ENCODE measurements at places on chromosomes 11 and 22.

DNA sequence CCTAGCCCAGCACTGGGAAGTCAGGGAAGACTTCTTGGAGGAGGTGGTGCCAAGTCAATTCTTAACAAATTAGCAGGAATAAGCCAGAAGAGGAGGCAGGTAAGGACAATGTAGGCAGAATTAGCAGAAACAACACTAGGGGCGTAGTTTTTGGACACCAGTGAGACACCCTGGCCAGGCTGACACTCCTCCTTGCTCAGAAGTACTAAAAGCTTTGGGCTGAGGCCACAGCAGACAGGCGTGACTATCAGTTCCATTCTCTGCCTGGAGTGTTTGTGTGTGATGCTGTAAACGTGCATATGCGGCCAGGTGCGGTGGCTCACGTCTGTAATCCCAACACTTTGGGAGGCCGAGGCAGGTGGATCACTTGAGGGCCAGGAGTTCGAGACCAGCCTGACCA lies 36.0 kb downstream of the PHF21B start:
- no peak for DNase-seq

DNA sequence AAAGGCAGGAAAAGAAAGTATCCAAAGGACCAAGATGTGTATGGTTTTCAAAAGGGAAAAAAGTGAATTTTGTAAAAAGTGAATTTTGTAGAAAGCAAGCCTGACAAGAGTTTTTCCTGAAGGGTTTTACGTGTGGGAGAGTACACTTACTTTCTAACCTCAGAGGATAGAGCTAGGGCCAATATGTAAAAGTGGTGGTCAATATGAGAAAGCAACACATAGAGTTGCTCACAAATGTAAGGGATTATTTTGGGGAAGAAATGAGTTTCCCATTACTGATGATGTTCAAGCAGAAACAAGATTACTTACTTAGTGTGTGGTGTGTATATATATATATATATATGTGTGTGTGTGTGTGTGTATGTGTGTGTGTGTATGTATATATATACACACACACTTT lies 162.5 kb downstream of the SWAP70 start:
- no peak for DNase-seq

DNA sequence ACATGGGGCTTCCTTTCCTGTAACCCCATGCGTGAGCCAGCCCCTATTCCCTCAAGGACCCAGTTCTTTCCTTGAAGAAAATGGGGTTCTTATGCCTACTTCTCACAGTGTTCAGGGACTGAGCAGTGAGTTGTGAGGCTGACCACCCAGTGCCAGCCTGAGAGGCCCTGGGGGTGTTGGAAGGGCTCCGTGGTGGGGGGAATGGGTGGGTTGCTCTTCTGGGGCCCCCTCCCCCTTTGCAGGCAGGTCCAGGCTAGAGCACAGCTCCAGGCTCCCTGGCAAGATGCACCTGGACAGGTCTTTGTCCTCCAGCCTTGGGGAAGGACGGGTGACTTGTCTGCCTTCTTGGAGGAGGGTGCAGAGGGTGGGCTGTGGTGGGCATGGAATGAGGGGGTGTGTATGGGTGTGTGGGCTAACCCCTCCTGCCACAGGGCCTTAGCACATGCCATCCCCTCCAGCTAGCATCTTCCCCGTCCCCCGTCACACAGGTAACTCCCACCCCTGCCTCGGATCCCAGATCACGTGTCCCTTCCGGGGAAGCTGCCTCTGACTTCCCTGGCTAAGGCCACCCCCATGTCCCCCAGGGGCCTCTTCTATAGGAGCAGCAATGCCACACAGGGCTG lies 64.6 kb downstream of the MYEOV start:
- DNase-seq = no peak

DNA sequence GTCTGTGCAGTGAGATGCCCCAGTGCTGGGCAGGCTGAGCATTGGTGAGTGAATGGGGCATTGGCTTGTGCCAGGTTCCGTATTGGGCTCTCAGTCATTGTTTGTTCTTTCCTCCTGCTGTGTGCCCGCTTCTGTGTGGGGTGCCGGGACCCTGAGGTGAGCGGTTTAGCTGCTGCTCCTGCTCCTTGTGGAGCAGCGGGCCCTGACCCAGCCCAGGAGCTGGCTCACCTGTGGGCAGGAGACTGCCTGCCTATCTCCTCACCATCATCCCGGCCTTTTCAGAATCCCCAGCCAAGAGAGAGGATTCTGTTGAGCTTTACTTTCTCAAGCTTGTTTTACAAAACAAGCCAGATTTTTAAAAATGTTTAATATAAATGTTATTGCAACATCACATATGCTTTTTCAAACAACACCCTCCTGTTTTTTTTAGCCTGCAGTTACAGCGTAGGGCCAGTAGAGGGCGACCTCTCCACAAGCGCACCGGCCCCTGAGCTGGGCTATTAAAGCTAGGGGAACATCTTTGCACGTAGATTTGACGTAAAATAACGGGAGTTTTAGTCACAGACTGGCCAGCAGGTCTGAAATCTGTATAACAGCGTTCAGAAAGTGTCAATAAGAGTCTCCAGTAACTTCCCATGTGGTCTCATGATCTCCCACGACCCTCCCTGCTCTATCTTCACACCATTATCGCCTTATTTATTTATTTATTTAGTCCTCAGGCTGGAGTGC lies 25.1 kb upstream of the RELT start:
- DNase-seq = peak; percentile 40

DNA sequence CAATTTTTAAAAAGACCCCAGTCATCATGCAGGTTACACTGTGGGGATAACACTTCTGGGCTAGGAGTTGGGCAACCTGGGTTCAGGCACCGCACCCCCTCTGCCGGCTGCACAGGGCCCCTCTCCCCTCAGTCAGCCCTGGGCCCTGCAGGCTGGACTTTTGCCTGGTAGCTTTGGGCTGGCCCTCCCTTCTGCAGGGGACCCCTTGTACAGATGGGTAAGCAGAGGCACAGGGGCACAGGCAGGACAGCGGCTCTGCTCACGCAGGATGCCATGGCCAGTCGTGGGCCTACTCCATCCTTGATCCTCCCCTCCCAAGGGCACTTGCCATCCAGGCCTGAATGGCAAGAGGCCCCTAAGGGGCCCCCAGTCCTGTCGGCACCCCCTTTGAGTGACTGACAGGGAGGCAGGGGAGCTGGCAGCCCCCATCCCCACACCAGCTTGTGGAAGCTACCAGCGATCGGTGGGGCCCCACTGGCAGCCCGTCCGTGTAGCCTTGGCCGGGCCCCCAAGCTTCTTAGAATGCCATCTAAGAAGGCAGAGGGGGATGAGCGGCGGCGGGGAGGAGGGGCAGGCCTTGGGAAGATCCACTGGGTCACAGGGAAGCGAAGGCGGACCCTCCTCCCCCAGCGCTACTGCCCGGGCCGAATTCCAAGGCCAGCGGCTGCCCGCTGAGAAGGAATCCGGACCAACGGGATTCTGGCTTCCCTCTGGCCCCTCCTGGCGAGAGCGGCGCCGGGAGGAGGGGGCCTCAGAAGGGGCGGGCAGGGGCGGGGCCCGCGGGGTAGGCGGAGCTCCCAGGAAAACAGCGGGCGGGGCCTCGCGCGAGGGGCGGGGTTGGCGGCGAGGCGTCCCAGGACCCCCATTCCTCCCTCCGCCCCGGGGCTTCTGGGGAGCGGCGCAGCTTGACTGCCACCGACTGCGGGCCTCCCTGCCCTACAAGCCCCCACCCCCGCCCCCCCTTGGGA lies 6.8 kb upstream of the CHKA start:
- no peak for DNase-seq

GRCh38 chr11:113470233-113470632 lies 5.0 kb downstream of the DRD2 start:
- no peak for DNase-seq

DNA sequence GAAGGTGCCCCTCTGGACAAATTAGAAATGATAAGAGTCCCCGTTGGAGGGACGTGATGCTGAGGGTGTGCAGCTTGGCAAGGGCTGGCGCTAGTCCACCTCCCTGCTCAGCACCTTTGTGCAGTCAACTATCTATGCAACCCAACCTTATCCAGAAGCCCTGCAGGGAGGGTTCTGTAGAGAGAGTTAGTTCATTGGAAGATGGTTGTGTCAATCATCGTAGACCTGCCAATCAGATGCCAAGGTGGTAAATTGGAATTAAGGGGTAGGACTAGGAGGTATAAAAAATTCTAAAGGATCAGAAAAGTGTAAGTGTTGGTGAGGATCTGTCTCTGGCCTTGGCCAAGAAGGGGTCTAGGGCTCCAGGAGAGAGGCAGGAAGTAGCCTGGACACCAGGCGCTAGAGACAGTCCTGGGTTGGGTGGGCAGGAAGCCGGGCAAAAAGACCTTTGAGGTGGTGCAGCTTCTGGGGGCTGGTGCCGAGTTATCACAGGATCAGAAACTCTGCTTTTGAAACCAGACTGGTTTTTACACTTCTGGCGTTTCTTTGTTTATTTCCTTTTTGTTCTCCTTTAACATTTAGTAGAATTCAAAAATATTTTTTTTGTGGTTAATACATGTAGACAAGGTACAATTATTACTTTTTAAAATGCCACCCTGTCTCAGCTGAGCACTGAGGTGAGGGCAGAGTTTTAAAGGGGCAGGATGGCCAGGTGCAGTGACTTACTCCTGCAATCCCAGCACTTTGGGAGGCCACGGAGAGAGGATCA lies 1.6 kb downstream of the C1QTNF6 start:
- no peak for DNase-seq

DNA sequence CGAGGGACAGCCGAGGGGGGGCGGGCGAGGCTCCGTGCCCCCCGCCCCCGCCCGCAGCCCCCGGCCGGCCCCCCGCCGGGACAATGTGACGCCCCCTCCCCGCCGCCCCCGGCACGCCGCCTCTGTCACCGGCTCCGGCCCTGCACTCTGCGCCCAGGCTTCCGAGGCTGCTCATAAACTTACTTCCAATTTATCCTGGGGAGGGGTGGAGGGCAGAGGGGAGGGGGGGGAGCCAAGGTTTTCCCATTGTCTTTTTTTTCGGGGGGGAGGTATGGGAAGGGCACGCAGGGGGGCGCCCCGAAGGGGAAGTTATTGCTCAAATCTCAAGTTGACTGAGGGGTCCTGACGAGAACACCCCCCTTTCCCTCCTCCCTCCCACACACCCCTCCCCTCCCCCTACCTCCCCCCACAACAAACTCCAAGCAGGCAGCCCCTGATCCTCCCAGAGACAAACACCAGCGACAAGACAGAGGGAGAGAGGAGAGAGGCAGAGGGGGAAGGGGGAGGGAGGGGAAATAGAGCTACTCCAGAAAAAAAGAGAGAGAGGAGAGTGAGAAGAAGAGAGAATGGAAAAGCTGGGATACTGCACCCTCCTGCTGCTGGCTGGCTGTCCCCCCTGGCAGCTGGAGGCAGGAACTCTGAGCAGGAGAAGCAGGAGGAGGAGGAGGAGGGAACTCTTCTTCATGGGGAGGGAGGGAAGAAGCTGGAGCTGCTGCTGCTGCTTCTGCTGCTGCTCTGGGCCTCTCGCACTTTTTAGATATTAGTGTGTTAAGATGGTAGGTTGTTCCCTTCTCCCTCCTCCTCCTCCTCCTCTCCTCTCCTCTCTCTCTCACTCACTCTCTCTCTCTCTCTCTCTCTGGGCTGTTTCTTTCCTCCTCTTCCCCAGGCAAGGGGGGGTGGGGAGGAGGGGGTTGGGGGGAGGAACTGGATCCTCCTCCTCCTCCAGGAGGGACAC lies 631 bp downstream of the PHF21A start:
- DNase-seq = no peak

- no peak for DNase-seq
Observed at GRCh38 chr22:38882972-38883622, 11.1 kb upstream of the CBX6 start.

GRCh38 chr22:48489551-48490499 lies 1337.8 kb downstream of the BRD1 start:
- DNase-seq = no peak

GRCh38 chr11:117618982-117619355 lies 178.0 kb downstream of the DSCAML1 start:
- DNase-seq = no peak

- no peak for DNase-seq
Observed at GRCh38 chr22:42805016-42805997, 51.8 kb downstream of the ARFGAP3 start.

- DNase-seq = no peak
Observed at GRCh38 chr11:126871792-126872191, 128.8 kb downstream of the KIRREL3 start.

- no peak for DNase-seq
Observed at GRCh38 chr11:46050662-46051061, 70.6 kb downstream of the PHF21A start.

DNA sequence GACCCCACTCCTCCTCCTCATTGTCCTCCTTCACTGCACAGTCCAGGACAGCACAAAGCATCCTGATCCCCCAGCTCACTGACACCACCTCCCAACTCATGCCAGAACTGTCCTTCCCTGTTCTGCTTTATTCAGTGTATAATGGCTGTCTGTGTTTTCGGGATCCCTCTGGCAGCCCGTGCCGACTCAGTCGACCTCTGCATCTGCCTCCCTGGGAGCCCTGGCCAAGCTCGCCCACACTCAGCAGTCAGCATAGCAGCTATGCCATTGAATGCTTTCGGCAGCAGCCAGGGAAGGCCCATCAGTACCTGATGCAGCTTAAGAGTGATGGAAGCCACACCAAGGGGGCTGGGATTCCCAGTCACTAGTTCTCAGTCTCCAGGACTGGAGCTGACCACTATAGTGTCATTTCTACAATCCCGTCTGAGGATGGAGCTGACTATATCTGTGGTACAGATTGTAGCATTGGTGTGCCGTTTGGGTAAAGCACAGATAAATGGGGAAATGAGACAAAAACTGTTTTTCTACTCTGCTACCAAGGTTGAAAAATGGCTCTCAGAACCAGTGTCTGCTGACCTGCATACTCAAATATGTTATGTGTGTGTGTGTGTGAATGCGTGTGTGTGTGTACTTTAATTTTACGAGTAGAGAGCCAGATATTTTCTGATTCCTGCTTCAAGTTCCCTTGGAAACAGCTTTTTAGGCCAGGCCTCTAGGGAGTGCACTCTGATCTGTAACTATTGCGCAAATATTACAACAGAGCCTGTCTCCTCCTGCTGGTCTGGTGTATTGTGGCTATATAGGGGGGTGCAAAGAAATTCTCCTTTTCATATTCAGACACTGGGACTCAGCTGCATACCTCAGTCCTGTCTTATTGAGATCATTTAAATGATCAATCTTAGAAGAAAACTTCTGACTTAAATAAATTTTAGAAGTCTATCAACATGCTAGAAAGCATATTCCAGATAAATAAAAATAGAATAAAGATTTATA lies 78.8 kb upstream of the TOP3B start:
- DNase-seq = no peak

- DNase-seq = no peak
Observed at GRCh38 chr11:115653926-115654325, 149.7 kb upstream of the CADM1 start.

- DNase-seq = no peak
Observed at GRCh38 chr11:133122256-133122655, 410.0 kb downstream of the OPCML start.

GRCh38 chr22:24695561-24696511 lies 78.7 kb downstream of the PIWIL3 start:
- DNase-seq = no peak

DNA sequence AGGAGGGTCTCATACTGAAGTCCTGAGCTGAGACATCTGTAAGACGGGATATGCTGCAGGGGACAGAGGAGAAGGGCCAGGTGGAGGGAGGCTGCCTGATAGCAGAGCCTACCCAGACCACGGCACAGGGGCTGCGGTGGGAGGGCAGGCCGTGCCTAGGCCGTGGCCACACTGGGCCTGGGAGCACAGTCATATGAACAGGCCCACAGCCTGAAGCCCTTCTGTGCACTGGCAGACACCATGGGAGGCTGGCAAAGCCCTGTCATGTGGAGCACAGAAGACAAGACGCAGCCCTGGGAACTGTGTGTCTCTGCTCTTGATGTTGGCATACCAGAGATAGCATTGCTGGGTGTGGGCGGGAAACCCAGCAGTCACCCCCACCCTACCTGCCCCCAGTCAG lies 3.3 kb downstream of the SPATA19 start:
- no peak for DNase-seq

GRCh38 chr11:61138935-61139334 lies 22.3 kb downstream of the VPS37C start:
- no peak for DNase-seq

- no peak for DNase-seq
Observed at GRCh38 chr11:44421090-44421675, 111.2 kb upstream of the ALX4 start.
